Panc1 (cell line): ENCODE measurements at places on chromosomes 3 and 15.

GRCh38 chr15:71761649-71762048, 48.7 kb upstream of the NR2E3 start:
- DNase-seq: no peak

GRCh38 chr15:100248236-100248635, 93.5 kb downstream of the ADAMTS17 start:
- no peak for DNase-seq

DNA sequence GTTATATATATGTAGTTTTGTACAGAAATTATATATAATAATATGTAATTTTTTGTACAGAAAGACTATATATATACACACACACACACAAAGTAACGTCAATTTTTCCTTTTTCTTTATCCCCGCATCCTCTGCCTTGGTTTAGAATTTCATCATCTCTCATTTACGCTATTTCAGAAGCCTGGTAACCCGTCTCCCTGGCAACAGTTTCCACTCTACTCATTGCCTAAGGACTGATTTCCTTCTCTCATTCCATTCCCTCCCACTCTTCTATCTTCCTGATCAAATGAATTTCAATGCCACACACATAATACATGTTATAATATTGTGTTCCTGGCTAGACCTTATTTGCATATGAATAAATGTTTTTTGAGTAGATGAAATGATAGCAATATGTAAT, 47.8 kb upstream of the NDN start:
- no peak for DNase-seq

- no peak for DNase-seq
Measured at GRCh38 chr3:27141668-27142067, 227.5 kb downstream of the NEK10 start.

DNA sequence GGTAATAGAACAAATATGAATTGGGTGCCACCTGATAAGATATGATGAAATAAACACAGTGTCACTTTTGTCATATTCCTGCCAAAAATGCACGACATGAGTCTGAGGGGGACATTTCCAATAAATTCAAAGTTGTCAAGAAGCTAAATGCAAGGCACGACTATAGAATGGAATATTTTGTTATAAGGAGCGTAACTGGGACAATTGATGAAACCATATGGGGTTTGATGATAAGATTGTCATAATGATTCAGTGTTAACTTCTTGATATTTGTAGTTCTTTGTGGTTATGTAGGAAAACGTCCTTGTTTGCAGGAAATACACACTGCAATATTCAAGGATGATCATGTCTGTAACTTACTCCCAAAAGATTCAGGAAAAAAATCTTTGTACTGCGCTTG, 163.3 kb downstream of the MEX3B start:
- no peak for DNase-seq

- no peak for DNase-seq
Measured at GRCh38 chr3:8825153-8825825, 55.9 kb upstream of the OXTR start.

- DNase-seq: no peak
Measured at GRCh38 chr15:90422043-90422442, 34.0 kb downstream of the IQGAP1 start.

- no peak for DNase-seq
Measured at GRCh38 chr3:48240000-48240963, 622 bp upstream of the ZNF589 start.

DNA sequence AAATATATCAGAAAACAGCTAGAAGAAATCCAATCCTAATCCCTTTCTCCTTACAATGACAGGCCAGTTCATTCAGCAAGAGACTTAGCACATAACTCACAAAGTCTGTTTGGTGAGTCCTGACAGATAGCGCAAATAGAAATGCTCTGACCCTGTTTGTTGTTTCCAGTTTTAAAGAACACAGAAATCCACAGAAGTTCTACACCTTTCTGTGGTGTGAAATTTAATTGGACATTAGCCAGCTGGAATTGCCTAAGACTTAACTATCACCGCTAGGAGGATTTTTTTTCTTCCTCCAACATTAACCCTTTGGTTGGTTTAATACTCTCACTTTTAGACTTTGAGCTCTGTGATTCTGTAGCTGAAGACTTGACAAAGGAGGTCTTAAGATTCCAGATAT, 30.8 kb downstream of the HDC start:
- DNase-seq: no peak

GRCh38 chr3:17039594-17039993, 154.8 kb downstream of the PLCL2 start:
- DNase-seq: peak; percentile 81

DNA sequence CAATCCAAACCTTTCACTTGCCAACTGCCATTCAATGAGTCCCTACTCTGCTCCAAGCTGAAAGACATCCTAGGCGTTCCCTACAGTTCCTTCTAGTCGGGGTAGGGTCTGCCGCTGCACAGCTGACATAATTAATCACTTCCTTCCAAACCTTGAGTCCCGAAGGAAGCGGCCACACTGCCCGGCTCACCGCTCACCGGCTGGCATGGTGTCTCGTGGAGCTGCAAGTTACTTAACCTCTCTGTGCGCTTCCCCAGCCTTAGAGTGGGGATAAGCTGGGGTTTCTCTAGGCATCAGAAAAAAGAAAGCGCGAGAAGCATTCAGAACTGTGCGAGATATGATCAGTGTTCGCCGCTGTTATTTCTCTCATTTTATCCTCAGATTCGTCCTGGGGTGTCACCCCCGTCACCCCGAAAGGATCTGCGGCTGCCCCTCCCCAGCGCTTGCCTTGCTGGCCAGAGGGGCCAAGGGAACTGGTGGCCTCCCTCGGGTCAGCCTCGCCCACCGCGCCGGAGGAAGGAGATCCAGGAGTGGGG, 748 bp downstream of the MRPS25 start:
- no peak for DNase-seq

DNA sequence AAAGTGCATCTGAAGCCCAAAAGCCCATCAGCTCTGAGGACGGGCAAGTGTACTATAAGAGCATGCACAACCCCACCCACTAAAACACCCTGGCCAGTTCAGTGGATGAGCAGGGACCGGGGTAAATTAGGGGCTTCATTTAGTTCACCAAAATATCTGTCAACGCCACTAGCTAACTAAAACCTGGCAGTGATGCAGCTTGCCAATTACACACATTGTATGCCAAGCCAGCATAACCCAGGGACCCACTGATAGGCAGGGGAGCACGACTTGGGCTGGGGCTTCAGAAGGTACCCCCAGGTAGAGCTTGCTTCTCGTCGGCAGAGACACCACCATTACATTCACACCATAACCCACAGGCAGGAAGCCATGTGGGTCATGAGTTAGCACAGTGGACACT, 47.0 kb downstream of the PTPN23 start:
- DNase-seq: no peak

DNA sequence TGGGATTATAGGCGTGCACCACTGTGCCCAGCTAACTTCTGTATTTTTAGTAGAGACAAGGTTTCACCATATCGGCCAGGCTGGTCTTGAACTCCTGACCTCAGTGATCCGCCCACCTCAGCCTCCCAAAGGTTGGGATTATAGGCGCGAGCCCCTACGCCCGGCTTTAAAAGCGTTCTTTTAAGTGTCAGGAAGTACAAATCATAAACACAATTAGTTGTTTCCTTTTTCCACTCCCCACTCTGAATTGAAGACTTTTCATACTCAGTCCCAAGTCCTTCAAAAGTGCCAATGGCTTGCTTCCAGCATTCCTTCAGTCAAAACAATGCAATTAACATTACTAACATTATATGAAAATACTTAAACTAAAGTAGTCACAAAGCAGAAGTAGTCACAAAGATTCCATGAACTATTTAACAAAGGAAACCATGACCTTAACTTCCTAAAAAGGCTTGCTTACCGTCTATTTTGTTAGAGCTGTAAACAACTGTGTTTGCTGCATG, 8.1 kb downstream of the WDR82 start:
- no peak for DNase-seq

GRCh38 chr3:171753025-171753472, 57.2 kb downstream of the PLD1 start:
- DNase-seq: no peak

DNA sequence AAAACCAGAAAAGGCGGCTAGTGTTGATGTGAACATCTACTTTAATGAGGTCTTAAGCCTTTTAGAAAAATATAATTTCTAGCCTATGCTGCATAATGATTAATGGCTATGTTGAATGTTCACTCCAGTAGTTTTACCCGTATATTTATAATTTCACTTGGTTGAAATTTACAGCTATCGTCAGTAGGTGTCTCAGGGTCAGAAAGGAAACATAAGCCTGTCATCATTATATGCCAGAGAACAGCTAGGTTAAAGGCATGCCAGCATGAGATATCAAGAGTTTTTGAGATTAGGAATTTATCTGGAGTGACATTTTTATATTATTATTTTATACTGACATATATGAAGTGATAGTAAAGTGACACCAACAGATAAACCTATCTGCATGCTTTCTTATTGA, 904.1 kb downstream of the OTOL1 start:
- DNase-seq: no peak

DNA sequence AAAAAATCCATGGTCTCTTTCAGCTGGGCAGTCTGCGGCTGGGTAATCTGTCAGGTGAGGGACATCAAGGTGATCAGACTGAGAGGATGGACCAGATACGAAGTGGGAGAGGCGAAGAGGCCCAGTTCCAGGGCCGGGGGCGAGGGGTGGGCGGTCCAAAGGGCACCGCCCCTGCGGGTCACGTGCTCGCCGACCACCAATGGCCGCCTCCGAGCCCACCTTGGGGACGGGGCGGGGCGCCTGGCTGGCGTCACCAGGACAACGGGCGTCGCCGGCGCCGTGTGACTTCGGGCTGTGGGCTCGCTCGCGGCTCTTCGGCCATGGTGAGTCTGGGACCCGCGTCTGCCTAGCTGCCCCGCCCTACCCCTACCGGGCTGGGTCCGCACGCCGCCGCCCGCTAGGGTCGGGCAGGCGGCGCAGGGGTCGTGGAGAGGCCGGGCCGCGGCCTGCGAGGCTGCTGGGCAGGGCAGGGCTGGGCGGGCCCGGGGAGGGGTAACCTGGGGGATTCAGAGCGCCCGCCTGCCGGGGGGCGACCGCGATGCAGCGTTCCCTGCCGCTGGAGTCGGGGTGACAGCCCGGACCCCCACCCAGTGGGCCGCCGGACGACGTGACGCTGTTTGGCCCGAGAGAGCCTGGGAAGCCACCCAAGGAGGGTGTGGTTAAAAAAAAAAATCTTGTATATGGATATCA, at the start of gene FBXL2:
Gene FBXL2 (plus strand): TSS at position 250 of the 690 bp plus-strand sequence. CDS start 71 bp downstream, at position 321.
- DNase-seq: no peak

- DNase-seq: no peak
Measured at GRCh38 chr3:39166932-39167532, 13.6 kb upstream of the CSRNP1 start.

DNA sequence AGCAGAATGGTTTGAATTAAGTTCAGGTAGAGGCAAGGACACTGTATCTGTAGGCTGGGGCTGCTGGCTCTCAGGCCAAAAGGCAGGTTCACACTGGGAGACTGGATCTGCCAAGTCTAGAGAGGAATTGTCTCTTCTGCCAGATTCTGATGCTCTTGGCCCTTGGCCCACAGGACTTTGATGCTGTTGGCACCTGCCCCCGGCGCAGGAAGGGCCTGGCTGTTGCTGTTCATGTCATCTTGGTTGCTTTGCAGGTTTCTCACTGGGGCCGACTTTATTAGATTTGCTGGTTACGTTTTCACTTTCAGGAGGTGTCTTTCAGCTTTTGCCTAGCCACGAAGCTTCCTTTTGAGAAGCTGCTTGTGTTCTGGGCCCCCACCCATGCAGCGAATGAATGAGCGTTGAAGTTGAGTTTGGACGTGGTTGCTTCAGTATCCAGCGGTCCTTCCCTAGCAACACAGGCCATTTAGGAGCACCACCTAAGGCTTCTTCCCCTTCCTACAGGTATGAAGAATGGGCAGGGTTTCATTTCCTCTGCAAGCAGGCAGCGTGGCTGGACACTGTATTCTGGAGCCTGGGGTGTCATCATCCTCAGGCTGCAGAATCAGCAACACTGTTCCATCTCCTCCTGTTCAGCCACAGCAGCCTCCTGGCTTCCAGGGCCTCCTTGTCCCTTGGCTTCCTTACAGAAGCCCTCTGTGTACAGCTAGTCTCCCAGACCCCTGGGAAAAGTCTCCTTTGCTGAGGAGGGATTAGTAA, 65.6 kb upstream of the PRR23C start:
- DNase-seq: no peak

- DNase-seq: no peak
Measured at GRCh38 chr3:25820366-25820765, 30.5 kb downstream of the OXSM start.

DNA sequence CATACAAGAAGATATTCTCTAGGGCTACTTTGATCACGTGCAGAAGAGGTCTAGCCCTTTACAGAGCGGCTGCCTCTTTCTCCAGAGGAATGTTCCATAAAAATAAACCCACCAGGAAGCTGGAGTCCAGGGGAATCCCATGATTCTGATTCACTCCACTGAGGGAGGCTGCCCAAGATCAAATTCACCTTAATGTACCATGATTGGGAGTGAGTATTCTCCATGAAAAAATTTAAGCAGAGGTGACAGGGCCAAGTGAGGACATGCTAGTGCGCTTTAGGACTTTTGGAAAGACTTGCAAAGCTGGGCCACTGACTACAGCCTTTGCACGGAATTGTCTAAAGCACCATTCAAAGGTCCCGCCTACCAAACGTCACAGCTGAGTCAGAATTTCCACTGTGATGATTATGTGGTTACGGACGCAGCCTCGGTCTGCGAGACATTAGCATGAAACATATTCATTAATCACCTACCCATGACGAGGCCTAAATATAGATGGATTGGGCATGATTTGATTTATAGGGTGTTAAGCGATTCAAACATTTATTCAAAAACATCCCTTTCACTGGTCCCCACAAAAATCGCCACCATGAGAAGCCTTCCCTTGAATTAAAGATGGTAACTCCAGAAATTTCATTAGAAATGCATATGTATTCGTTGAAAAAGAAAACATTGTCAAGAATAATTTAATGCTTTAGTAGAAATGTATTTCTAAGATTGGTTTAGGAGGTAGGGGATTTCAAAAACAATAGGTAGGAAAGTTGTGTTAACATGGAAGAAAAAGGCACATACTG, 152.6 kb downstream of the GREM1 start:
- DNase-seq: peak; percentile 51

DNA sequence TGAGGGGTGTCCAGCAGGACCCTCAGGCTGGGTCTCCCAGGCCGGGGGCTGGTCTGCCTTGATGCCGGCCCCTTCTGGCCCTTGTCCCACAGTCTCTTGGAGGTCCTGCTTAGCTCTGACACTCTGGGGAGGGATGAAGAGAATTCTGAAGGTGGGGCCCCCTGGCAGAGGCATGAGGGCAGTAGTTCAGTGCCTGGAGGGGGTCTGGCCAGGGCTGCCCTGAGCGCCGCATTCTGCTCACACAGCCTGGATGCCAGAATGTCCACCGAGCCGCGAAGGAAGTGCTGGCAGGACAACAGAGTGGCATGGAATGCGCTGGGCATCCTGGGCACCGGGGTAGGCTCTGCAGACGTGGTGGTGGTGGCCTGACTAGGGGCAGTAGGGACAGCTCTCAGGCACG, 55.5 kb downstream of the SMAD6 start:
- no peak for DNase-seq

- no peak for DNase-seq
Measured at GRCh38 chr3:187621881-187622280, 48.3 kb downstream of the SST start.

DNA sequence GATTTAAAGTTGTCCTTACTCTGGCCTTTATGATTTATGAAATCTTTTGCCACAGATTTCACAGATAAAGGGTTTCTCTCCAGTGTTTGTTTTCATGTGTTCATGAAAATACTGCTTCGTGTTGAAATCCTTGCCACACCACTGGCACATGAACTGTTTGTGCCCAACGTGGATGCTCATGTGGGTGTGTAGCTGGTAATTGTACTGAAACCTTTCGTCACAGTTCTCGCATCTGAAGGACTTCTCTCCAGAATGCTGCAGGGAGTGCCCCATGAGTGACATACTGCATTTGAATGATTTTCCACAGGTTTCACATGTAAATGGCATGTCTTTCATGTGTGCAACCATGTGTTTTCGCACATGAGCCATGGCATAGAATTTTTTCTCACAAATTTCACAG, 111.9 kb downstream of the DOCK3 start:
- DNase-seq: no peak
